DMS79 treated with DMSO at 0.1 percent for 48 hours (cell line): ENCODE measurements at places on chromosomes 1 and 21.

DNA sequence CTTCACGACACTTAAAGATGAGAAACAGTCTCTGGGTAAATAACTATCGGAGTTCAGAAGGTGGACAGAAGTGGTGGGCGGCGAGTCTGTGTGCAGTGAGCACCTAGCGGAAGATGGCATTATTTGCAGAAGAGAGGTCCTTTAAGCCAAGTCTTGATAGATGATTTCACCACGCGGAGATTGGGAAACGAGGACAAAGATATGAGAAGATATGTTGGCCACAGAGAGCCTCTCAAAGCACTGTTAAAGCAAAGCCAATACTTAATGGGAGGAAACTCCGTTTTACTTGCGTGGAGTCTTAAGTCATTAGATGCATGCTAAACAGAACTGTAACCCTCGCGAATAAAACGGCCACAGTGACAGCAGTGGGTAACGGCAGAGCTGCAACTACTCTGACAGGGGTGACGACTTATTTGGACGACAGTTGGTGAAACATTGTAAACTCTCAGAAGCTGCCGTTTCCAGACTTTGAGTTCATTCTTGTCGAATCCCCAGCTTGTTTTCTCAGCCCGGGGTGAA is 577 bp upstream of the CEP350 start:
- peak; percentile 59 for DNase-seq

DNA sequence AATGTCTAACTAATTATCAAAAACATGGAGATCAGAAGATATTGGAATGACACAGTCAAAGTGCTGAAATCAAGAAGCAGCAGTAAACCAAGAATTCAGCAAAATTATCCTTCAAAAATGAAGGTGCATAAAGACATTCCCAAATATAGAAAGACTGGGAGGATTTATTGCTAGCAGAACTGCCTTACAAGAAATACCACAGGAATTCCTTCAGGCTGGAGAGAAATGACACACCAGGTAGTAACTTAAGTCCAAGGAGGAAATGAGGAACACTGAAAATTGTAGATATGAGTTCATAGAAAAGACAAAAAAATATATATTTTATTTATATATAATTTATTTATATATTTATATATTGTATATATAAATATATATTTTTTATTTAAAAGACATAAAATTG is 217.2 kb downstream of the RPS6KC1 start:
- DNase-seq: no peak

- DNase-seq: peak; percentile 22
These were observed 106.9 kb downstream of the ZNF281 start for GRCh38 chr1:200302921-200303290.

DNA sequence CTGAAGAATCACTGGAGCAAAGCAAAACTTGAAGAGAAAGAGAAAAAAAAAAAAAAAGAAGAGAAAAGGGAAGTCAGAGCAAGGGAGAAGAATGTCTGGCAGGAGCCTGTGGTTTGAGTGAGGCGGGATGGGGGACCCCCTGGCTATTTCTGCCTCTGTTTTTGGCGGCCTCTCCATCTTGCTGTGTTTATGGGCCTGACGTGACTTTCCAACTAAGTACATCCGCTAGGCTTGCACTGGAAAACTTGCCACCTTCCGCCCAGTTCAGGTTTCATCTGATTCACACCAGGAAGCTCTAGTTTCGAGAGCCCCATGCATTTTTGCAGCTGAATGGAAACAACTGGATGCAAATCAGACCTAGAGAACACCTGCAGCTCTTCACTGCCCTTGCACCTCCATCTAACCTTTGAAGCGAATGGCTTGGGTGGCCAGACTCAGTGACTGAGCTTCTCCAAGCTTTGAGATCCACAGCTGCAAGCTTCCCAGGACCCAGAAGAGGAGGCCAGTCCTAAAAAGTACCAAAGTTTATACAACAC is 28.0 kb downstream of the TBX15 start:
- peak; percentile 10 for DNase-seq

DNA sequence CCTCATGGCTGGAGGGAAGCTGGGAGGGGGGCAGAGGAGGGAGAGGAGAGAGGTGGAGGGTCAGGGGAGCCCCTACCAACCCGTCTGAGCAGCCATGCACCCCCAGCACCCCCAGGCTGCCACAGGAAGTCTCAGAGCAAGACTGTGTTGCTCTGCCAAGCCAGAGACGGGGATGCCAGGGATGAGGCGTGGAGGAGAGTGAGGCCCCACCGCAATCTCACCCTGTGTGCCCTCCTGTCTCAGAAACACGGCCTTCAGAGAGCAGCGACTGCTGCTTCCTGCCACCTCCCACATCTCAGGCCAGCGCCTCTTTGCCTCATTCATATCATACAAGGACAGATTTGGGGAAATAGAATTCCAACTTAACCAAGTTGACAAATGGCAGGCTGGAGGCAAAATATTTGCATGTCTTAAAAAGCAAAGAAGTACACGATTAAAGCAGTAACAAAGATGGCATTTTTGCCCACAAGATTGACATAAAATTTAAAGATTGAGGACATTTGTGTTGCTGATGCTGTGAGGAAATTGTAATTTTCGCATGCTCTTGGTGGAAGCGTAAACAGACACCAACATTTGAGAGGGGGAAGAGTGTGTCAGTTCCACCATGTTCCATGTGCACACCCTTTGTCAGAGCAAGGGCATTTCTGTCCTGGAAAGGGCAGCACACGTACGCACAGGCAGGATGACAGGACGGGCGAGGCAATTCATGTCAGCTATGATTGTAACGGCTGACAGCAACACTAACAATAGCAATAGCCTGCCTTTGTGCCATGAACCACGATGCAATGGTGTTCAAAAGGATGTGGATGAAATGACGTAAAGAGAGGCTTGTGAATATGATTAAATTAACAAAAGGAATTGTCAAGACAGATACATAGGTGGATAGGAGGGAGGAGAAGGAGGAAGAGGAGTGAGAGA is 59.0 kb upstream of the BACE2 start:
- no peak for DNase-seq

DNA sequence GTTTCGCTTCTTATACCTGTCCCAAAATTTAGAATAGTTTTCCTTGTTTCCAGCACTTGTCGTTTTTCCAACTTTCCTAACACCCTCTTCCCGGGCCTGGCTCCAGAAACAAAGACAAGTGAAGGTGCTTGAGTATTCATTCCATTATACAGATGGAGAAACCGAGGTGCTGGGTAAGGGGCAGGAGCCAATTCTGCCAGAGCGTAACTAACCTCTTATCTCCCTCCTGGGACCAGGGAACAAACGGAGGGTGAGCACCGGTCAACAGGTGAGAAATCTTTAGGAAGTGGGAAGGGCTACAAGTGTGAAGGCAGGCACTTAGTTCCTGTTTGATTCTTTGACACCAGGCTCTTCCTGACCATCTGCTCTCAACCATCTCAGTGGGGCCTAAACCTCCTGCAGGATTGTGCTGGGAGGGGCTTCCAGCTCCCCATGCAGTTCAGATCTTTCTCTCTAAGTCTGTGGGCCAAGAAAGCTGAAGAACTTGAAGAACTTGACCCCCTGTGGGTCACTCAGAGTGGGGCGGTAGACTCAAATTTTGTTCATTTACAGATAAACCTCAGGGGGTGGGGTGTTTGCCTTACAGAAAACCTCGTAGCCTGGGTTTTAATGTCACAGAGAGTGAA is 8.7 kb downstream of the PLXNA2 start:
- no peak for DNase-seq

DNA sequence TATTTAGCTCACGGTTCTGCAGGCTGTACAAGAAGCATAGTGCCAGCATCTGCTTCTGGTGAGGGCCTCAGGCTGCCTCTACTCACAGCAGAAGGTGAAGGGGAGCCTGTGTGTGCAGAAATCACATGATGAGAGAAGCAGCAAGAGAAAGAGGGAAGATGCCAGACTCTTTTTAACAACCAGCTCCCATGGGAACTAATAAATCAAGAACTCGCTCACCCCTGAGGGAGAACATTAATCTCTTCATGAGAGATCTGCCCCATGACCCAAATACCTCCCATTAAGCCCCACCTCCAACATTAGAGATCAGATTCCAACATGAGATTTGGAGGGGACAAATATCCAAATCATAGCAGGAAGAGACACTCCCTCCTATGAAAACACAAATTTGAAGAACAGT is 74.1 kb downstream of the OLFML2B start:
- no peak for DNase-seq

GRCh38 chr1:1433804-1434130 is 1.7 kb upstream of the VWA1 start:
- peak; percentile 19 for DNase-seq

GRCh38 chr1:207017615-207018559 is 14.7 kb downstream of the C1orf116 start:
- no peak for DNase-seq

GRCh38 chr1:37481289-37482003 is 7.1 kb downstream of the ZC3H12A start:
- DNase-seq: no peak

- DNase-seq: no peak
These were observed 20.8 kb downstream of the FAM177B start for GRCh38 chr1:222757646-222758268.

GRCh38 chr21:27126140-27126539 is 159.3 kb upstream of the ADAMTS5 start:
- no peak for DNase-seq

DNA sequence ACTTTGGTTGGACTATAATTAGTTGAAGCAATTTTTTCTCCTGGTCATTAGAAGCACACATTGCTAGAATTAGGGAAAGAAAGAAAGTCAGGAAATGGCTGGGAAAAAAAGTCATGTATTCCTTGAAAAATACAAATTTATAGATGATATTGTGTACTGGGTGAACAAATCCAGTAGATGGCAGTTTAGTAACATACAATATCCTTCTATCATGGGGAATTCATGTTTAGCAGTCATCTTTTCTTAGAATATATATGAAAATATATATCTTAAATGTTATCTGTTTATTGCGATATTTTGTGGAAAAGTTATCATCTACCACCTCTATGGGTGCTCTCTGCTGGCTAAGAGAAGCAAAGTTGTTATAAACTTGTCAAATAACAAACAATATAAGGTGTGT is 13.1 kb upstream of the ZRANB2 start:
- DNase-seq: peak; percentile 33

DNA sequence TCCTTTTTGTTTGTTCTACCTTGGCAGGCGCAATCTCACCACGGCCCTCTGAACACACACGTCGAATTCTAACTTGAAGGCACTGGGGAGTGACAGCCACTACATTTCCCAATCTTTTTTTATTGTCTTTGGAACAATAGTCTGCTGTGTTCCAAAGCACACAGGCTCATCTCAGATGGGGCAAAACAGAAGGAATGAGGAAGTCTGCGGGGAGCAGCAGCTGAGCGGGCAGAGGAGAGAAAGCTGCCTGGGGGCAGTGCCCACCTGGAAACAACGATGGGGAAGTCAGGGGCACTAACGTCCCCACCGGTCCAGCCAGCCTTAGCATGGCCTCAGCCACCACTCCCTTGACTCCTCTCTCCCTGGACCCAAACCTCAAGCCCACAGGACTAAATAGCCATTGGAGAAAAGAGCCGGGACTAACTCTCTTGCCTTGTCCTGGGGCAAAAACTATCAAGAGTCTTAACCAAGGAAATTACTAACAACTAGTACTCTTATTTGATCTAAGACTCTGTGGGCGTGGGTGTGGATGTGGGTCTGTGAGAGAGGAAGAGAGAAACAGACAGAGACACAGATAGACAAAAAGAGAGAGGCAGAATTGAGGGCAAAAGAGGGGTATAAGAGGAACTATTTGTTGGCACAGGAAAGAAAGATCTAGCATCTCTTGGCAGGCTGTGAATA is 34.2 kb downstream of the SYF2 start:
- DNase-seq: no peak

- no peak for DNase-seq
These were observed 163.1 kb downstream of the PCNX2 start for GRCh38 chr1:233132445-233132844.

GRCh38 chr1:56709269-56709880 is 64.3 kb downstream of the PRKAA2 start:
- DNase-seq: peak; percentile 60

DNA sequence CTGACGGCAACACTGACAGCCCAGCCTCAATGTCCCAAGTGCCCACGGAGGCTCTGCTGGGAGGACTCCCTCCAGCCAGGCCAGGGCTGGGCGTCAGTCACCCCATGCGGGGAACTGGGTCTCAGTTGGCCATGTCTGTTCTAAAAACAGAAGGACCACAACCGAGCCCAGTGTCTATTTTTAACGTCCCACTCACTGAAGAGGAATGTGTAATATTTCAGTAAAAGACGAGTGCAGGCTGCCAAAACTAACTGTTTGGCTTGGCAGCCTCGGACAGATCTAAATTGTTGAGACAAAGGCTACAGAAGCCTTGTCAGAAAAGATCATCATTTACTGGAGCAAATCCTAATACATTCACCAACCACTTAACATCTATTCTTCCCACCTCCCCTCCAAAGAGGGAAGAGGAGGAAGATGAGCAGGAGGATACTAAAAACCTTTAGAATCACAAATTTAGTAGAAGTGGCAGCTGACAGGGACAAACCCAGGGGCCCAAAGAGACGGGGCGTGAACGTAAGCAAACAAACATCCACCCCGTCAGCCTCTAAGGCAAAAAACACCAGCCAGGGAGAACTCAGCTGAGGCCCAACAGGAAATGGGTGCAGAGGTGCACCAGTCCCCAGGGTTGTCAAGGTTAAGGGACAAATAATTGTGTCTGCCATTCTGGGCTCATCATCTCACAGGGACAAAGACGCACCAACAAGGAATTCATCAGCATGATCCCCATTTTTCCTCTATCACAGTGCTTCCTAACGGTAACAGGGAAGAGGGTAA is 18.7 kb downstream of the C1orf198 start:
- DNase-seq: no peak

- DNase-seq: no peak
These were observed 237.6 kb downstream of the SDCCAG8 start for GRCh38 chr1:243493156-243494129.

- no peak for DNase-seq
These were observed 15.1 kb downstream of the PSRC1 start for GRCh38 chr1:109267743-109268300.

DNA sequence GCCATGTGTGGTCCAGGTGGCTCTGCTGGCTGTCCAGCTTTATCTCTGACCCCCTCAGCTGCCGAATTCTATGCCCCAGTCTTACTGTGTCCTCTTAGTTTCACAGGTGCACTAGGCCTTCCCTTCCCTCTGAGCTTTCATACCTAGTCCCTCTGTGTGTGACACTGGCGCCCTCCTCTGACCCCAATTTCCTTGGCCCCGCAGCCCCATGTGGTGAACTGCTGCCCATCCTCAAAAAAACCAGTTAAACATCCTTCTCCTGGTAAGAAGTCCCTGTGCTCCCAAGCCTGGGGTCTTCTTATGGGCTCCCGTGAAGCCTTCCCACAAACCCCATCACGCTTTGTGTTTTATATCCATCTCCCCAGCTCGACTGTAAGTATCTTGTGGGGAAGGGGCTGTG is 93.9 kb upstream of the TSPAN2 start:
- DNase-seq: no peak
